ENCODE measurements at places on chromosomes 2 and 18. TPM values are rescaled to one million over a fixed set of nuclear protein-coding genes. Genes with fewer than 3 reads are reported as not detected.

DNA sequence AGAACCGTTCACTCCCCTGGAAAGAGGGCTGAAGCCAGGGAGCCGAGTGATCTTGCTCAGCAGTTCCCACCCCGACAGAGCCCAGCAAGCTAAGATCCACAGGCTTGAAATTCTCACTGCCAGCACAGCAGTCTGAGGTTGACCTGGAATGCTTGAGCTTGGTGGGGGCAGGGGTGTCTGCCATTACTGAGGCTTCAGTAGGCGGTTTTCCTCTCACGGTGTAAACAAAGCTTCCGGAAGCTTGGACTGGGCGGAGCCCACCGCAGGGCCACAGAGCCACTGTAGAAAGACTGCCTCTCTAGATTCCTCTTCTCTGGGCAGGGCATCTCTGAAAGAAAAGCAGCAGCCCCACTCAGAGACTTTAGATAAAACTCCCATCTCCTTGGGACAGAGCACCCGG is 180.8 kb downstream of the WDR7 start:
- DNase-seq: no peak

DNA sequence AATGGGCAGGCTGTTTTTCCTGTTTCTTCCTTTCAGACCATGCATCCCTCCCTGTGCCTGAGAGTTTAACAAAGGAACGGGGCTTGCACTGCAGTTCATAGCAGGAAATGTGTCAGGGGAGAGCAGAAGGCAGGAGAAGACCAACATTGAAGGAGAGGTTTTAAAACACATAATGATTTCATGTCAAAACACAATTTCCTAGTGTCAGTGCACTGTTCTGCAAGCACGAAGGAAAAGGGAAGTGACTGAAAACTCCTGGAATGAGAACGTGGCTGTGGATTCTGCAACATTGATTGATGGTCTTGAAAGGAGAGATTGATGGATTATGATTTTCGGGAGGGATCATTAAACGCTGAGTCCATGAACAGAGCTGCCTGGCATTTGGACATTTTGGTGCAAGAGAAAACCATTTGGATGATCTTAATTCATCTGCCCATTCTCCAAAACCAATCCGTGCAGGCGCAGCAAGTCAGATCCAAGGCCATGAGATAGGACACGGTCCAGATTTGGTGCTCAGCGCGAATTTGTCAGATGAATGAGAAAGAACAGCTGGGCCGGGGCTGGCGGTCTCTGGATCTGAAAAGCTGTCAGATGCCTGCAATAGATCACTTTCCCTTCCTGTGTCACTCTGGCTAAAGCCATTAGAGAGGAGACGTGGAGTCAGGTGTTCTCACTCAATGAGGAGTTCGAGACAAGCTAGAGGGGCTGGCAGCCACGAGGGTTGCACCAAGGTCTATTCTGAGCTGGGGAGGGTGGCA is 38.4 kb downstream of the C1QL2 start:
- no peak for DNase-seq

DNA sequence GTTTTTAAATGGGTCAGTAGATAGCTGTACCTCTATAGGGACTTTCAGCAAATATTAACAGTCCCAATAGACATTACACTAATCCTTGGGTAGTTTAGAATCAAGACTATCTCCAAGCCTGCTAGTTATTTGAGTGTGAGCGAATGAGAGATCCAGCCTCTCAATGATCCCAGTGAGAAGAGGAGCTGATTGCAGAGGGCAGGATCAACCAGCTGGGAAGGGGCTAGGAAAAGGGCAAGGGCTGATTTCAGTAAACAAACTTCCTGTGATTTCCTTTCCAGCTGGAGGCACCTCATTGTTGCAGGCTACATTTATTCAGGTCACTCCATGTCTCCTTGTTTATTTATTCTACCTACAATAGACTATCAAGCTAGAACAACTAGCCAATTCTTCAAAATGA is 84.1 kb upstream of the CTNNA2 start:
- DNase-seq: no peak

DNA sequence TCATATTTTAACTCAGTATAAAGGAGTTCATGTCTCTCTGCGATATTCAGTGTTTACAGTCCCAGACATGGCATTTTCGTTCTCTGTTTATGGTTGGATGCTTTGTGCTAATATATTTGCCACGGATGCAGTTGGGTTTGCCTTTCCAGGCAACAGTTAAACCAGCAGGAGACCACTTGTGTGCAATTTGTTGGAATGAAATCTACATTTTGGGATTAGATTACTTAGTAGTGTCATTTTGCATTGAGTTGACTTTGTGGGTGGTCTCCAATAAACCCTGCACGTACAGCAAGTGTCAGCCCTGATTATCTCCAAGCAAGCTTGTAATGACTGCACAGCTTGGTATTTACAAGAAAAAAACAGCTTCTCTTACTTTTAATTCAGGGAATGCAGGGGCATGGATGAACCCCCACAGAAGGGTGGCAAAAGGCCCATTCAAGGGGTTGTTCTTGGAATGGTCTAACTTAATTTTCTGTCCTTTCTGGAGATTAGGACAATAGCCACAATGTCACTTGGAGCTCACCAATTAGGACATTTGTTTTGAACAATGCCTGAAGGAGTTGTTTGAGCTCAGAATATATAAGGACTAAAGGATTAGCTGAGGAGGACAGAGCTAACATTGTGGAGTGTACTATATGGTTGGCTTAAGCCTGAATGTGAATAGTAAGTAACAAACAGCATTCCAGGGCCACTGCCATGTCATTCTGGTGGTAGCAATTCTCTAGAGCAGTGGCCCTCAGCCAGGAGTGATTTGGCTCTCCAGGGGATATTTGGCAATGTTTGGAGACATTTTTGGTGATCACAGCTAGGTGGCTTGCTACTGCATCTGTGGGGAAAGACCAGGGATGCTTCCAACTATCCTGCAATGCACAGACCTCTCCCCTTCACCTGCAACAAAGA is 121.5 kb downstream of the SLC4A3 start:
- no peak for DNase-seq

DNA sequence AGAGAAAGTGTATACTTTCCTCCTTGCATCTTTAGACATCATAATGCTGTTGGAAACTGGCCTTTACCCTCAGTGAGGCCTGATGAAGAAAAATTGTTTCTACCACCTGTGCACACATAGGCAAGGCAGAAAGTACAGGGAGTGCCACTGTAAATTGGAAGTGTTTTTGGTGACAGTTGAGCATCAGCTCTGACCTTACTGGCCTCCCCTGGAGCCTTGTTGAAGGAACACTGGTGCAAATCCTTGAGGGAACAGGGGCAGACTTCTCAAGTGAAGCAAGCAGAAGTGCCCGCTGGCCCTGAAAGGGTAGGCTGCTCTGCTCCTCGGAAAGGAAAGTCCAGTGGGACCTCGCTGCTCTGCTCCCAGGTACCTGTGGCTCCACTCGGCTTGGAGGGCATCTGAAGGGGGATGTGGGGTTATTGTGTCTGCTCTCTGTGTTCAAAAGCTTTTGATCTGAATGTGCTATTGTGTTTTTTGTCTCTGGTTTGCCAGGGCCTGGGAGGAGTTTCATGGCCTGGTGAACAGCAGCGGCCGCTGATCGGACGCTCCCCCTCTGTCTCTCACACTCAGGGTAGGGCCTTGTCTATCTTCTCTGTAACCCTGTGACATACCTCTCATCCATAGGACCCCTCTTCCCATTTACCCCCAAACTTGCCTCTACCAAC is 23.4 kb downstream of the EIF4E2 start:
- no peak for DNase-seq

- no peak for DNase-seq
Measured at GRCh38 chr2:24873619-24874018, 46.4 kb downstream of the ADCY3 start.

DNA sequence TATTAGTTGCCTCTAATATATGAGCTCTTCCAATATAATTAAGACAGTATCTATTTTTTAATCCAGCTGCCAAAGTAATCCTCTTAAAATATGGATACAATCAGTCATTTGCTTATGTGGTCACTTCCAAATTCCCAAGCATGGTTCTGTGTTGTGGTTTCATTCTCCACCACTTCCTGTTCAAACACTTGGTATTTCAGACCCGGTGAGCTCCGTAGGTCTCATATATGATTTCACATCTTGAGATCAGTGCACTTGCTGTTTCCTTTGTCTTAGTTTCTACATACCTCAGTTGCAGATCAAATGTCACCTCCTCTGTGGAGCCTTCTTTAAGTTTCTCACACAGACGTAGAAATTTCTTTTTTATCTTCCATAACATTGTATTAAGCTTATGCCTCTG is 254.2 kb downstream of the KCNS3 start:
- DNase-seq: no peak

DNA sequence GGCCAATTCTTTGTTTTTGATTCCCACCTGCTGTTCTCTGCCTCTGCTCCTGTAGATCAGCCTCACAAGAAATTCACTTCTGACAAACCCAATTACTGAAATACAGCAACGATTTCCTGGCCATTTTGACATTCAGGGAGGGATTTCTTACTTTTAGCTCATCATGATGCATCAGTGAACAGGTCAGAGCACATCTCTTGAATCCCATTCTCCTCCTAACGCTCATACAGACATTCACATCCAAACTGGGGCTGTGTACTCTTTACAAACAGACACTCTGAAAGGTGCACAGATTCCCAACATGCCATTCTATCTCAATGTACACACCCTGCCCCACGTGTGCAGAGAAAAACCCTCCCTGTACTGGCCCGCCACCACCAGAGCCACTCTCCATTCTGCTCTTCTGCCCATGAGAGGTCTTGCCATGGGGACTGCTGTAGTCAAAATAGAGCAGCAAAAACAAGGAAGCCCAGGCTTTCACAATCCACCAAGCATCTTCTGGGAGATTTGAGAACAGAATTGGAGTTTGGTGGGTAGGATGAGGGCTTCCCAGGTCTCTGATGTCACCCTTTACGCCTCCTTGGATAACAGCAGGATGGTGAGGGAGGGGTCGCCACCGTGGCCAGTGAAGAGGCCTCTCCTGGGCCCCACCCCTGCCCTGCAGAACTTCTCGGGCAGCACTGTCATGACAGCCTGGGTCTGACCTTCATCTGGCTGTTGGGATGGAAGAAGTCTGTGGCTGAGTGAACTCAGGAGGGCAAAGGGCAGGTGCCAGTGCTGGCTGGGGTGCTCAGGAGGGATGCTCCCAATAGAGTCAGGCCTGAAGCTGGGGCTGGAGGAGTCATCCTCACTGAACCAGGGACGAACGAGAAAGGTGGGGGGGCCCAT is 41.9 kb upstream of the ZFP36L2 start:
- DNase-seq: peak; percentile 66

- DNase-seq: no peak
Measured at GRCh38 chr18:51383711-51384110, 186.2 kb upstream of the MEX3C start.

DNA sequence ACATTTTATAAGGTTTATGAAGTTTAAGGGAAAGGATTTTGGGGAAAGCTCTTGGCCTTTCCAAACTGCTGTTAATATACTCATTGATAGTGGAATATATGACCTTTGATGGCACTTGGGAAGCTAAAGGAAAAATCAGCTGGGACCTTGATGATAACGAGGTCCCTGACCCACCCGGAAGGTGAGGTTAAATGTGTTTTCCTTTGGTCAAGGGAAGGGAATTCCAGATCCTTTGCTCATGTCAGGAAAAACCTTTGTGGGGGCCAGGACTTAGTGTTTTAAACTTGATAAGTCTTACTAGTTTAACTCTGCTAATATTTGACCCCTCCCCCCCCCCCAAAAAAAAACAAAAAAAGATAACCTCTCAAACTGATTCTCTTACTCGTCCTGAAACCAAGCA is 50.7 kb downstream of the CRIM1 start:
- DNase-seq: no peak

DNA sequence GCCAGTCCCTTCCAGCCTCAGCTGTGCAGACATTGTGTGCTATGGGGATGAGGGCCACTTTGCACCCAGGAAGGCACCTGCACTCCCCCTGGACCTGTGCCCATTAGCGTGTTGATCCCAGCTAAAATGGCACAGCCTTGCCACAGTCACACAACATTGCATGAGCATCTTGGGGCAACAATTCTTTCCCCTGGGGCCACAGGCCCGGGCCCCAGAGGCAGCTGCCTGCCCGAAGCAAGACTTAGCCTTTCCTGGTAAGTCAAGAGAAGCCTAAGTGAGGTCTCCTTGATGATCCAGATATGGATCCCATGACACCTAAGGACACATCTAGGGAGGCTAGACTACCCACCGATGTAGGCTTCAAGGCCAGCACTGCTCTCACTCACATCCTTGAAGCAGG is 202.1 kb downstream of the BCL11A start:
- no peak for DNase-seq

GRCh38 chr2:153077311-153077710 is 358.9 kb downstream of the ARL6IP6 start:
- DNase-seq: no peak

ARHGAP25 gene
- 5.7 TPM for total RNA-seq

CNDP1 gene
- total RNA-seq: not detected

CCDC150 gene
- 2.1 TPM for total RNA-seq

CENPA gene
- total RNA-seq: not detected

MYO1B gene
- total RNA-seq: 6.2 TPM

SPR gene
- total RNA-seq: 40.2 TPM

SERPINB4 gene
- not detected for total RNA-seq

CCL20 gene
- not detected for total RNA-seq

Measured in sigmoid colon (tissue), 7 donors.